Right lobe of liver (tissue), 6 donors: ENCODE measurements at places on chromosomes 5 and 9.

DNA sequence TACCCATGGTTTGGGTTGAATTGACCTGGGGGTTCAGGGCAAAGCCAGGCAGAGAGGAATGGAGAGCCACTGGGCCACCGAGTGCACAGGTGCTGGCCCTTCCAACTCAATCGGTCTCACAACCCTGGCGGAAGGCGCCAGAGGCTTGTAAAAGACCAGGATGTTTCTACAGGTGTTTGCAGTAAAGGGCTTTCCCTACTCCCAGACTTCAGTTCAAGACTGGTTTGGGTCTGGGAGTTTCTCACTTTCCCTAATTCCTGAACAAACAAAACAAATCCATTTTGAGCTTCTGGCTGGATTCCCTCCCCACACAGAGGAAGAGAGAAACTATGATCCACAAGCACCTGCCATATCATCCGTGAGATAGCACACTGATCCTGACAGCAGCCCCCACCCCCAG, 125.2 kb upstream of the KLF4 start:
- H3K27ac ChIP-seq: no peak overlapping the region
- H3K4me1 ChIP-seq: no peaks in the 10 kb centered on the region
- no peaks in the 10 kb centered on the region for H3K36me3 ChIP-seq
- H3K27me3 ChIP-seq: no peaks in the 10 kb centered on the region
- no peak for DNase-seq

GRCh38 chr9:12272471-12273120, 420.6 kb upstream of the TYRP1 start:
- no peaks in the 10 kb centered on the region for H3K36me3 ChIP-seq
- no peaks in the 10 kb centered on the region for H3K4me1 ChIP-seq
- H3K27me3 ChIP-seq: no peaks in the 10 kb centered on the region
- no peak overlapping the region for H3K4me3 ChIP-seq
- no peak overlapping the region for H3K27ac ChIP-seq

DNA sequence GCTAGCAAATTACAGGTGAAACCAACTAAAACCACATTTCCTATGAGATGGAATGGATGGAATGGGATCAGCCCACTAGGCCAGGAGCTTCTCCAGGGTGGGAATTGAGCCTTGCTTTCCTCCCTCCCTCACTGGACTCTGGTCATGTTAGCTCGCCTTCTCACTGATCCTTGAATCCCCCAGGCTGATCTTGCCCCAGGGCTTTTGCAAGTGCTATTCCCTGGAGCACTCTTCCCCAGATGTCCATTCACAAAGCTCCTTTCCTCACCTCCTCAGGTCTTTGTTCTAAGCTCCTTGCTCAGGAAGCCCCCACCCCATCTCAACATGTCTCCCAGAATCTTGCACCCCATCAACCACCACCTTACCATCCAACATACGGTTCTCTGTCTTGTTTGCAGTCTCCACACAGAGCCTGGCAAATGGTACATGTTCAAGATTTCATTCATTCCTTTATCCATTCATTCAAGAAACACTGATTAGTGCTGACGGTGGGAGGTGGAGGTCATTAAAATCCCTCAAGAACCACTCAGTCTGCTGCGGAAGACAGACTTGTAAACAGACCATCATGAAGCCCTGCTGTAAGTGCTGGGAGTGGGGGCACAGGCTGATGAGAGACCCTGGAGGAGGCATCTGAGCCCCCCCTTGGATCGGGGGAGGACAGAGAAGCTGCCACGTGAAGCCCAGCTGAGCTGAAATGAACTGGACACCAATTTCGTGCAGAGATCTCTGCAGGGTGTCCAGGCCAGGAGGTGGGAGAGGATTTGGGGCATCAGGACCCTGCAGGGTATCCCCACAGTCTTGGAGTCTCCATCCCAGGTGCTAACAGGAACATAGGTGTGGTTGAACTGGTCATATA, 141.7 kb downstream of the BARX1 start:
- no peak overlapping the region for H3K4me3 ChIP-seq
- no peaks in the 10 kb centered on the region for H3K36me3 ChIP-seq
- no peak for DNase-seq
- H3K4me1 ChIP-seq: no peaks in the 10 kb centered on the region

DNA sequence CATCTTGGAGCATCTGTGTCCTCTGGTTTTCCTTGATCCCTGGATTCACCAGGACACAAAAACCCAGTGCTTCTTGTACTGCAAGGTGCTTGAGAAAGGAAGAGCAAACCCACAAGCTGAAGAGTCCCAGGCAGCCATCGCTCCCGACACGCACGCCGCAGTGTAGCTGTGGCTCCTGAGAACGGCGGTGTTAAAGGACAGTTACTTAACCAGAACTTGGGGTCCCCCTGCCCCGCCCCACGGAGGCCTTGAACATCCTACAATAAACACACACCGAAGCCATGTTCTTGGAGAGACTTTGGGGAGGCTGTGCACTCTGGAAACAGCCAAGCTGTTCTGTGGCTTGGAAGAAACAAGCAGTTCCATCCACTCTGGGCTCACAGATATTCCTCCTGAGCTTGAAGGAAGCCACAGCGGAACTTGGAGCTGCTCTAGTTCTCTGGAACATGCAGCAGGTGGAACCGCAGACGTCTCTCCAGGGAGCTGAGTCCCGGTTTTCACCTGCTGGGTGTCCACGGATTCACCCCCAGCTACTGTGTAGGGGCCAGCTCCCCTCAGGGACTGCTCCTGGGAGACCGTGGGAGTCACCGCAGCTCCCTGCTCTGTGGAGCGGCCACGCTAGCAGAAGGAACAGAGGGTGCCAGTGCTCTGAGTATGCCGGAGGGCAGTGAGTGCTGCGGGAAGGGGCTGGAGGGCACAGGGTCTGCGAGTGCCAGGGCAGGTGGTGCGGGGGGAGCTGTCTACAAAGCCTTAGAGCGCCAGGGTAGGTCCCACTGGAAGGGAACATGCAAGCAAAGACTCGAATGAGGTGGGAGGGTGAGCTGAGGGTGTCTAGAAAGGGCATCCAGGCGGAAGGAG, 107.3 kb downstream of the ADAMTS2 start:
- no peak for DNase-seq
- H3K4me1 ChIP-seq: no peaks in the 10 kb centered on the region
- H3K27ac ChIP-seq: no peak overlapping the region
- H3K27me3 ChIP-seq: no peaks in the 10 kb centered on the region
- H3K4me3 ChIP-seq: no peak overlapping the region

DNA sequence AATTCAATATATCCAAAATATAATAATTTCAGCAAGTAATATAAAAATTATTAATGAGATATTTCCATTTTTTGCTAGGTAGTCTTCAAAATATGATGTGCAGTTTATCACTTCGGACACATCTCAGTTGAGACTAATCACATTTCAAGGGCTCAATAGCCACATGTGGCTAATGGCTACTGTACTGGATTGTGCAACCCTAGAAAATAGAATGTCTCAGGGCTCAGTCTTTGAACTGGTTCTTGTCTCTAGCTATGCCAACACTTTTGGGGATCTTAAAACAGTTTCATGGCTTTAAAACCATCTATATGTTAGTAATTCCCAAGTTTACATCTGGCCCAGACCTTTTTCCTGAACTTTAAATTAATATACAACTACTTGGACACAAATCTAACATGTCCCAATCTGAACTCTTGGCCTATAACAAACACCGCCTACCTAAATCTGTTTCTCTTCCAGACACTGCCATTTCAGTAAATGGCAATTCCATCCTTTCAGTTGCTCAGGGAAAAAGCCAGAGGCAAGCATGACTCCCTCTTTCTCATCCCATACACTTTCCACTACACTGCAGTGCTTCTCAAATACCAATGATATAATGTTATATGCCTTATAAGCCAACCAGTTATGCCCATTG, 18.8 kb downstream of the PTAR1 start:
- no peak for DNase-seq
- no peak overlapping the region for H3K4me3 ChIP-seq
- no peaks in the 10 kb centered on the region for H3K27me3 ChIP-seq
- peaks cover 16% of the 10 kb centered on the region for H3K4me1 ChIP-seq
- H3K36me3 ChIP-seq: no peaks in the 10 kb centered on the region

DNA sequence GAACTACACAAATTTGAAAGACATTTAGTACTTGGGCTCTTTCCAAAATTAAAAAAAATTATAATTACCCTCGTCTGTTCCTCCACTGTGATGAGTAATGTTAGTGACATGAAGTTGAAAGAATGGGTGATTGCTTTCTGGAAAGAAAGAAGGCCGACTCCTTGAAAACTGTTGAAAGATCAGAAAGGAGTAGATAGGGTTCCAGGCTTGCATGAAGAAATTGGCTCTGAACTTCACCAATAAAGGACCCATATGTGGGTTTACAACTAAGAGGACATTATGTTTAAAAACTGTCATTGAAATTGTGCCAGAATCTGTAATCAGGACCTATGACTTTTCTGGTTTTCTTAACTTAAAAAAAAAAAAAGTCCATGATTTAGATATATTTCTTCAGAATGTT, 20.7 kb upstream of the MOCS2 start:
- H3K27me3 ChIP-seq: no peaks in the 10 kb centered on the region
- H3K4me3 ChIP-seq: no peak overlapping the region
- no peaks in the 10 kb centered on the region for H3K36me3 ChIP-seq
- H3K4me1 ChIP-seq: no peaks in the 10 kb centered on the region
- H3K27ac ChIP-seq: no peak overlapping the region
- no peak for DNase-seq

DNA sequence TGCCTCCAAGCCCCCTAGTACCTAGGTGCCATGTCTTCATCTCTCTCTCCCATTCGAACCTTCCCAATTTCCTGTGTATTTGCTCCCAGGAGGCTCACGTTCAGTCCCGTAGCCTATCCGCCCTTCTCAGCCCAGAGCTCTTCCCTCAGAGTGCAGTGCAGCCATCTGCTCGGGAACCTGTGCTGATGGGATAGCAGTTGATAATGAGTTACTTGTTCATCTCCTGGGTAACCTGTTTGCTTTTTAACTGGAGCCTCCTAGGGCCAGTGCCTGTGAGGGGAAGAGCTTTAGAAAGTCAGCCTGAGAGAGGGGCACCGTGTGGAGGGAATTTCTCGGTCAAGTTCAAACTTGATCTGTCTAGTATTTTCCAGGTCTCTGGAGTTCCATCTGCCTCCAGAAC, 229.8 kb upstream of the IL12B start:
- H3K36me3 ChIP-seq: no peaks in the 10 kb centered on the region
- H3K27me3 ChIP-seq: no peaks in the 10 kb centered on the region
- no peak overlapping the region for H3K27ac ChIP-seq
- H3K4me1 ChIP-seq: no peaks in the 10 kb centered on the region
- DNase-seq: no peak

DNA sequence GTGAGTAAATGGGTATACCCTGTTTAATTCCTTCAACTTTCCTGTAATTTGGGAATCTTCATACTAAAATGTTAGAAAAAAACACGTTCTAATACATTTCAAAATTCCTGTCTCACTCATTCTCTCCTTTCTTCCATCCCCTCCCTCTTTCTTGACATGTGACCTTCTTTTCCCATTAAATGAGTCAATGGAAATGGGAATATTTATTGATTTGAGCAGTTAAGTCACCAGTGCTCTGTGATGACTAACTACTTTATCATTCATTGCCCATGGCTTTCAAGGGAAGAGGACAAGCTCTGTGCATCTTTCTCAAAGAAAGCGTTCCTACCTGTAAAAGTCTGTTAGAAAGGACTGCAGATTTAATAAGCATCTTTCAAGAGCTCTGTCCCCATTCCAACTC, 144.4 kb upstream of the MAP3K1 start:
- H3K27ac ChIP-seq: no peak overlapping the region
- H3K36me3 ChIP-seq: no peaks in the 10 kb centered on the region
- H3K4me3 ChIP-seq: no peak overlapping the region
- DNase-seq: no peak
- H3K4me1 ChIP-seq: no peaks in the 10 kb centered on the region
- H3K27me3 ChIP-seq: no peaks in the 10 kb centered on the region

DNA sequence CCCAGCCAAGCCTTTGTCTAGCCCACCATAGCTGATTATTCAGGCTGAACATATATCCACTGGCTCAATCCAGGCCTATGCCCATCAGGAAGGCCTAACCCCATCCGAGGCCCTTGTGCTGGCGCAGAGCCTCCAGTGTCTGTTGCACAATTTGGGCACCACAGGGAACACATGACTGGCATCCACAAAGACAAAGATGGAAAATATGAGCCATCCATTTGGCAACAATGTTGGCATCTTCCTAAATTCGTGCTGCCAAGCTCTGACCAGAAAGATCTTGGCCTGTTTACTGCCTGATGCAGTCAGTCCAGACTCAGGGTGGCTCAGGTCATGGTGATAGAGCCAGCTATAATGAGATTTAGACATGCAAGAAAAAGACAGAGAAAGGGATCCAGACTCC, 233.8 kb downstream of the PIK3R1 start:
- H3K27ac ChIP-seq: no peak overlapping the region
- H3K27me3 ChIP-seq: no peaks in the 10 kb centered on the region
- no peaks in the 10 kb centered on the region for H3K4me1 ChIP-seq
- H3K4me3 ChIP-seq: no peak overlapping the region
- peak; percentile 81 for DNase-seq
- H3K36me3 ChIP-seq: no peaks in the 10 kb centered on the region

GRCh38 chr9:1272488-1272887, 222.3 kb downstream of the DMRT2 start:
- H3K36me3 ChIP-seq: no peaks in the 10 kb centered on the region
- H3K4me3 ChIP-seq: no peak overlapping the region
- H3K27me3 ChIP-seq: no peaks in the 10 kb centered on the region

GRCh38 chr5:131381021-131381420, 117.2 kb downstream of the CDC42SE2 start:
- H3K4me3 ChIP-seq: no peak overlapping the region
- H3K27ac ChIP-seq: no peak overlapping the region
- DNase-seq: no peak
- H3K27me3 ChIP-seq: no peaks in the 10 kb centered on the region

GRCh38 chr9:94576131-94576530, 17.5 kb downstream of the FBP2 start:
- no peaks in the 10 kb centered on the region for H3K4me1 ChIP-seq
- no peak for DNase-seq
- no peak overlapping the region for H3K4me3 ChIP-seq
- no peaks in the 10 kb centered on the region for H3K27me3 ChIP-seq
- H3K36me3 ChIP-seq: no peaks in the 10 kb centered on the region

GRCh38 chr9:105245029-105245890, 809 bp downstream of the SLC44A1 start:
- H3K36me3 ChIP-seq: no peaks in the 10 kb centered on the region
- no peaks in the 10 kb centered on the region for H3K27me3 ChIP-seq
- H3K27ac ChIP-seq: peak overlapping the region; percentile 87
- peak overlapping the region; percentile 68 for H3K4me3 ChIP-seq
- DNase-seq: peak; percentile 70

DNA sequence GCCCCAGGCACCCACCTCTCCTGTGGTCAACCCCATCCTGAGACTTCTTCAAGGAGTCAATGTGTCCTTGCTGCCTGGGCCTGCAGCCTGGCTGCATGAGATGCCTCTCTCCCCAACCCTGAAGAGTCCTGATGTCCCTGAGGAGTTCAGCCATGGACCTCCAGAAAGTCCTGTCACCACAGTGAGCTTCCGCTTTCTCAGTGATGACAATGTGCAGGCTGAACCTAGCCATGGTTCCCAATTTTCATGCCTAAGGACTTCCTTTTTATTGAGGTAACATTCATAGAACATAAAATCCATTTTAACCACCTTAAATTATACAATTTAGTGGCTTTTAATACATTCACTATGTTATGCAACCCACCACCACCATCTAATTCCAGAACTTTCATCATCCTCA, 29.1 kb downstream of the DAP start:
- H3K4me1 ChIP-seq: peaks cover 39% of the 10 kb centered on the region
- no peaks in the 10 kb centered on the region for H3K36me3 ChIP-seq
- no peak overlapping the region for H3K4me3 ChIP-seq
- no peak for DNase-seq

- H3K27ac ChIP-seq: no peak overlapping the region
- H3K36me3 ChIP-seq: no peaks in the 10 kb centered on the region
- H3K4me3 ChIP-seq: no peak overlapping the region
- no peaks in the 10 kb centered on the region for H3K4me1 ChIP-seq
- DNase-seq: no peak
Observed at GRCh38 chr5:169797577-169797976, 160.5 kb downstream of the DOCK2 start.
